Placental epithelial cell (primary cell): ENCODE measurements at places on chromosomes 7 and 10. TPM values are rescaled to one million over a fixed set of nuclear protein-coding genes. Genes with fewer than 3 reads are reported as not detected.

Gene KAZALD1
- total RNA-seq, result 11.9 and 26.7 TPM in 2 replicates

Gene NXPH1
- not detected in 2 replicates for total RNA-seq

Gene SMARCD3
- 14.7 and 16.1 TPM in 2 replicates for total RNA-seq

Gene NUDT1
- 7.1 and 26.9 TPM in 2 replicates for total RNA-seq

Gene ZNF467
- 0.22 and 3.1 TPM in 2 replicates for total RNA-seq

Gene CALHM1
- total RNA-seq, result not detected in 2 replicates

Gene MSMB
- not detected in 2 replicates for total RNA-seq

Gene ARMH3
- total RNA-seq, result 12.2 and 47.1 TPM in 2 replicates

Gene FGL2
- 0.11 TPM in 1 of 2 replicates, not detected in the other for total RNA-seq

Gene GIMAP4
- total RNA-seq, result not detected in 2 replicates

Gene SPDYE16
- under 0.01 and 0.39 TPM in 2 replicates for total RNA-seq

Gene NEBL
- 30.2 and 47.7 TPM in 2 replicates for total RNA-seq

Gene RP9
- total RNA-seq, result 2.9 and 5.9 TPM in 2 replicates

Gene DPYSL4
- 1.2 TPM in 1 of 2 replicates, not detected in the other for total RNA-seq

Gene ELMO1
- not detected in 2 replicates for total RNA-seq

Gene NUTM2B
- total RNA-seq, result 0.54 and 3.1 TPM in 2 replicates
